ENCODE measurements at places on chromosomes 2 and 18. TPM values are rescaled to one million over a fixed set of nuclear protein-coding genes. Genes with fewer than 3 reads are reported as not detected.

- DNase-seq = no peak
- H3K4me3 ChIP-seq = no peak overlapping the region
- no peaks in the 10 kb centered on the region for H3K36me3 ChIP-seq
- H3K27me3 ChIP-seq = no peaks in the 10 kb centered on the region
- H3K27ac ChIP-seq = no peak overlapping the region
- no peaks in the 10 kb centered on the region for H3K4me1 ChIP-seq
Observed at GRCh38 chr2:28915939-28916338, 21.5 kb downstream of the WDR43 start.

GRCh38 chr2:232980683-232981082 is 32.4 kb downstream of the NGEF start:
- no peak overlapping the region for H3K27ac ChIP-seq
- H3K4me3 ChIP-seq = no peak overlapping the region
- H3K4me1 ChIP-seq = no peaks in the 10 kb centered on the region
- no peaks in the 10 kb centered on the region for H3K27me3 ChIP-seq
- no peaks in the 10 kb centered on the region for H3K36me3 ChIP-seq

PNKD gene
- 47.8 TPM for total RNA-seq

- H3K4me1 ChIP-seq = no peaks in the 10 kb centered on the region
- no peak for DNase-seq
- H3K27ac ChIP-seq = no peak overlapping the region
- no peaks in the 10 kb centered on the region for H3K27me3 ChIP-seq
- no peaks in the 10 kb centered on the region for H3K36me3 ChIP-seq
Observed at GRCh38 chr18:6719098-6719846, 10.2 kb upstream of the ARHGAP28 start.

LDLRAD4 gene
- 82.2 TPM for total RNA-seq

DNA sequence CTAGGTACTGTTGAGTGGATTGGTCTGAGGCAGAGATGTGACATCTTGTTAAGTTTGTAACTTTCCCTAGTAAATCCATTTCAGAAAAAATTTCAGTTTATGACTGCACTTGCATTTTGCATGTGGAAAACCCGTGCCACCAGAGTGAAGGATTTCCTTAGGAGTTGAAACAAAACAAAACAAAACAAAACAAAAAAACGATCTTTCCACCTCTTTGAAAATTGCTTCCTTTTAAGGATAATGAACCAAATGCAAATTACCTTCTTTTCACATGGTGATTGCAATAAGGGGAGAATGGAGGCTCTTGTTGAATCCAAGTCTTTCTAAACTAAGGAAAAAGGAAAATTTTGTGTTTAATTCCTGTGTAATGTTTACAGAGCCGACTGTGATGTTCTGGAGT is 43.2 kb downstream of the PHLPP1 start:
- no peaks in the 10 kb centered on the region for H3K4me1 ChIP-seq
- no peak overlapping the region for H3K27ac ChIP-seq
- no peaks in the 10 kb centered on the region for H3K36me3 ChIP-seq
- DNase-seq = no peak

GRCh38 chr18:59814891-59815290 is 84.9 kb upstream of the PMAIP1 start:
- no peaks in the 10 kb centered on the region for H3K4me1 ChIP-seq
- DNase-seq = no peak
- no peak overlapping the region for H3K4me3 ChIP-seq

DNA sequence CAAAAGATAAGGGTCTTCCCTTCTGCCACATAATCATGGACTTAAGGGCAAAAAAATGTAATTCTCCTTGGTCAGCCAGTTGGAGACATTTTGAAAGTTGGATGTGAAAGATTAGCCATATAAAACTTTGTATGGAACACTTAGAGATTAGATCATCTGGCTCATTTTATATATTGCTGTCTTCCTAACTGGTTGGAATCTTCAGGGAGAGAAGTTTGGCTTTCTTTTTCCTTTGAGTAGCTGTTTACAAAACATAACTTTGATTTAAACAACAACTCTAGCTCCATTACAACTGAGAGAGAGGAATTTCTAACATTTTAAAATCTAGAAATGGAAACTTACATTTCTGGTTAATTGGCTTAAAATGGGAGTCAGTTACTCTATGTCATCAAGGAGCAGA is 132.7 kb downstream of the RDH14 start:
- no peaks in the 10 kb centered on the region for H3K27me3 ChIP-seq
- no peak for DNase-seq
- H3K4me3 ChIP-seq = no peak overlapping the region
- no peaks in the 10 kb centered on the region for H3K4me1 ChIP-seq

DNA sequence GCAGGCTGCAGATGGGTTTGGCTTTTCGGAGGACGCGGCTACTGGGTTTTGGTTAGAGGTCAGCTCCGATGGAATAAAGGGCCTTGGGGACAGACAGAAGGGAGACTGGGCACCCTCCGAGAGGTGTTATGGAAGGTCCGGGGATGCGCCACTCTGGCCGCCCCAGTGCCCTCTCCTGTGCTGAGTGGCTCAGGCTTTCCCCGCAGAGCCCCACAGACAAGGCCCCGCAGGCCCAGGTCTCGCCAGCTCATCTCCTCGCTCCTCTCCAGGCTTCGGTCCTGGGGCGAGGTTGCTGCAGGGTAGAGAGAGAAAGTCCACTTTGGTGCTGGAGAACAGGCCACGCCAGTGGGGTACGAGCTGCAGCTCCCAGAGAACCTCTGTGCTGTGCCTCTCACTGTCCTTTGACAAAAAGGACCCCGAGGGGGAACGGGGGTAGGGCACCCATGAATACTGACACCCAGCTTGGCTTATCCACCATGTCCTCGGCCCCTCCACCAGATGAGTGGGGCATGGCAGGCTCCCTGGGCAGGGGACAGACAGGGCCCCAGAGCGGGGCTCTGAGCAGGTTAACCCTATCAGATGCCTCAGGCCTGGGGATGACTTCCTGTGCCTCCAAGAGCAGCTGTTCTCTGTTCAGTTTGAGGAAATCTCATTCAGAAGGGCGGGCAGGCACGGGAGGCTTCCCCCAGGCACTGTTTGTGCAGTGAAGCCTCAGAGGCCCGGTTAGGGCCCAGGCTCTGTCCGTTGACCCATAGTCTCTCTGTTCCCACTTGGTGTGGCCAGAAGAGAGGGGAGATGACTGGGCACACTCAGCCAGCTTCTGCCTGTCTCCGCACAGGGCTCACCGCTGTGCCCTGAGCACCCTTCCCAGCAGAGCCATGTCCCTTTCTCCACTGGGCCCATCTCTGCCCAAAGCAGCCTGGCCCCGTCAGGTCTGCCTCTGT is 15.7 kb upstream of the CNNM3 start:
- no peak for DNase-seq
- H3K4me1 ChIP-seq = no peaks in the 10 kb centered on the region
- no peaks in the 10 kb centered on the region for H3K27me3 ChIP-seq
- H3K36me3 ChIP-seq = no peaks in the 10 kb centered on the region
- H3K27ac ChIP-seq = peak overlapping the region; percentile 24

CYP27A1 gene
- 5.4 TPM for total RNA-seq

DNA sequence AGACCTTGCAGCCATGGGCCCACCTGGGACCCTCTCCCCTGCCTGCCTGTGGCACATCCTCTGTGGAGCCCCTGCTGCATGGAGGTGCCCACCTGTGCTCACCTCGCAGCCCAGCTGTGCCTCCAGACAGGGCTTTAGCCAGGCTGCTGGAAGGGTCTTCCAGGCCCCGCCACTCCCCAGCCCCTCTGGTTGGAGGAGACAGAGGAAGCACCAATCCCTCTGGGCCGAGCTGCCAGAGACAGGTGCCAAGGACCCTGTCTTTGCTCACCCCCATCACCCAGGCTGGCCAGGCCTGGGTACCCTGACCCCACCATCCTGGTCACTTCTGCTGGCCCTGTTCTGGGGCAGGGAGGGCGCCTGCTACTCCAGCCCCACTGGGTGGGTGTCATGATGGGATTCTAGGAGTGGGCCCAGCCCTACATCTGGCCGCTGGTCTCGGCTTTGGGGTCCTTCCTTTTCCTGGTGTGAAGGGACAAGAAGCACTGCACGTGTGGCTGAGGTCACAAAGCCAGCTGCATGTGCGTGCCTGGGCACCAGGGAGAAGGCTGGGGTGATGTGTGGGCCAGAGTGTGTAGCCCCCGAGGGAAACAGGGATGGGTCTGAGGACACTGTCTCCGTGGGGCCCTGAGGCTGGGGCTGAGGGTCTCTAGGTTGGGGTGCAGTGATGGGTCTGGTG is 9.3 kb upstream of the NEU4 start:
- H3K4me1 ChIP-seq = no peaks in the 10 kb centered on the region
- DNase-seq = no peak
- peaks cover 3% of the 10 kb centered on the region for H3K27me3 ChIP-seq
- H3K27ac ChIP-seq = no peak overlapping the region
- no peaks in the 10 kb centered on the region for H3K36me3 ChIP-seq

- no peak overlapping the region for H3K27ac ChIP-seq
- no peaks in the 10 kb centered on the region for H3K4me1 ChIP-seq
- no peak overlapping the region for H3K4me3 ChIP-seq
- H3K27me3 ChIP-seq = no peaks in the 10 kb centered on the region
Observed at GRCh38 chr2:158487419-158487818, 30.7 kb downstream of the PKP4 start.

GRCh38 chr2:209209943-209210342 is 213.9 kb upstream of the MAP2 start:
- H3K4me1 ChIP-seq = no peaks in the 10 kb centered on the region
- no peak for DNase-seq
- no peaks in the 10 kb centered on the region for H3K36me3 ChIP-seq

- no peaks in the 10 kb centered on the region for H3K27me3 ChIP-seq
- DNase-seq = no peak
- H3K4me3 ChIP-seq = no peak overlapping the region
- H3K27ac ChIP-seq = no peak overlapping the region
- no peaks in the 10 kb centered on the region for H3K4me1 ChIP-seq
- no peaks in the 10 kb centered on the region for H3K36me3 ChIP-seq
Observed at GRCh38 chr2:138373993-138374408, 127.6 kb upstream of the SPOPL start.

- H3K4me1 ChIP-seq = no peaks in the 10 kb centered on the region
- H3K27me3 ChIP-seq = no peaks in the 10 kb centered on the region
- peak; percentile 82 for DNase-seq
Observed at GRCh38 chr2:43611987-43612894, 16.4 kb upstream of the THADA start.

- H3K4me1 ChIP-seq = no peaks in the 10 kb centered on the region
- no peak overlapping the region for H3K4me3 ChIP-seq
- no peak for DNase-seq
- H3K36me3 ChIP-seq = no peaks in the 10 kb centered on the region
Observed at GRCh38 chr2:216830346-216830745, 29.5 kb downstream of the TNP1 start.

FAM228A gene
- total RNA-seq = 3.0 TPM

LRRFIP1 gene
- total RNA-seq = 199 TPM

C2orf66 gene
- total RNA-seq = not detected

DNA sequence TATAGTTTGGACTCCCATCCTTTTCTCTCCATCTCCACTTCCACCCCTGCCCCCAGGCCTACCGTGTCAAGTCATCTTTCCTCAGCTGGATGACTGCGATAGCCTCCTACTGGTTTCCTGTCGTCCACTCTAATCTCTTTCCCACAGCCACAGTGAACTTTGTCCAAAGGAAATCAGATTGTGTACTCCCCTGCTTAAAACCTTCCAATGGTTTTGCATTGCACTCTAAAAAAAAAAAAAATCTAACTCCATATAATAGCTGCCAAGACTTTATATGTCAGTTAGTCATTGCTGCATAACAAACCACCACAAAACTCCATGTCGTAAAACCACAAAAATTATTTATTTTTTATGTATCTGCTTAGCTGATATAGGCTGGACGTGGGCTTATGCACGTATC is 160.2 kb upstream of the CCDC68 start:
- no peaks in the 10 kb centered on the region for H3K36me3 ChIP-seq
- DNase-seq = no peak
- no peaks in the 10 kb centered on the region for H3K4me1 ChIP-seq
- H3K4me3 ChIP-seq = no peak overlapping the region
- no peaks in the 10 kb centered on the region for H3K27me3 ChIP-seq

COL4A4 gene
- 4.1 TPM for total RNA-seq

DNA sequence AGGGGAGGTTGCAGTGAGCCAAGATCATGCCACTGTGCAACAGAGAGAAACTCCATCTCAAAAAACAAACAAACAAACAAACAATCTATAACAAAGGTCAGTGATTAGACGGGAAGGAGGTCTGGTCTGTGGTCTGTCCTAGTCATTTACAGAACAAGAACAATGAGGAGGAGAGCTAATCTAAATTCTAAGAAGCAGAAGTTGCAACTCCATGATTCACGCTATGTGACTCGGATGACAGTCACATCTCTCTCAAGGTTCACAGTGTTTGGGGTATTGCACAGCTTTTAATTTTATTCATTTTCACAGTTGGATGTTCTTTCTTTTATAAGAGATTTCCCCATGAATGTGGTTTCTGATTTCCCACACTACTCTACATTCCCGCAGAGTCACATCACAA is 218.7 kb upstream of the PIEZO2 start:
- no peak overlapping the region for H3K27ac ChIP-seq
- DNase-seq = no peak
- no peaks in the 10 kb centered on the region for H3K27me3 ChIP-seq
- H3K4me3 ChIP-seq = no peak overlapping the region
- H3K4me1 ChIP-seq = no peaks in the 10 kb centered on the region

- H3K4me1 ChIP-seq = no peaks in the 10 kb centered on the region
- peaks cover 2% of the 10 kb centered on the region for H3K36me3 ChIP-seq
- H3K27ac ChIP-seq = no peak overlapping the region
- DNase-seq = no peak
Observed at GRCh38 chr2:203225423-203226039, 13.3 kb upstream of the CYP20A1 start.

DNA sequence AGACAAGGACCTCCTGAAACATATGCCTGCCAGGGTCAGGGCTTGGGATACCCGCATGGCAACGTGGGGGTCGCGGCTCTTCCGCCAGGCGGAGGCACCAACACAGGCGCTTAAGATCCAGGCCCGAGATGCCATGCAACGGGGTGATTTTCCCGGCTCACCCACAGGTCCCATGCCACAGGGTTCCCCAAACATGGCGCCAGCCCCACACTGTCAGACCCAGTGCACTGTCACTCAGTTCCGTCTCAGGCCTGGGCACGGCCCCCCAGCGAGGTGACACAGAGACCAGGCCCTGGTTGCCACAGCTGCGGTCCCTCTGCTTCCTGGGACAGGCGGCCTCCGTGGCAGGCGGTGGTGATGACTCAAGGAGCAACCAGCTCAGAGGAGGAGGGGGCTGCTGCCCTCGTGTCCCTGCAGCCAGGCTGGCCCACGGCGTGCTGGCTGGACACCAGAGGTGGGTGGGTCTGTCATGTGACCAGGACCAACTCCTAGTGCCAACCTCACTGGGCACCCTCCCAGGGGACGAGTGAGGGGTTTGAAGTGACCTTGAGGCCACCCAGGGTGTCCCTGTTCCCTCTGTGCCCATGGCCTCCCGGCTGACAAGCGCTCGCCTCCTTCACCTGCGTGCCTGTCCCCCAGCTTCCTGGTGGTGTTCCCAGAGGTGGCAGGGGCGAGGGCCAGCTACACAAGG is 4.9 kb downstream of the PDCD1 start:
- H3K27me3 ChIP-seq = no peaks in the 10 kb centered on the region
- peak; percentile 17 for DNase-seq
- no peaks in the 10 kb centered on the region for H3K36me3 ChIP-seq
- no peak overlapping the region for H3K27ac ChIP-seq
- H3K4me3 ChIP-seq = no peak overlapping the region
- H3K4me1 ChIP-seq = no peaks in the 10 kb centered on the region

All from uterus (tissue), 4 donors.